Stimulated activated CD8-positive, alpha-beta memory T cell treated with anti-CD3 and anti-CD28 coated beads, Interleukin-12 subunit alpha, Interleukin-12 subunit beta, amount 100 ng/mL, for 4 hours (primary cell): ENCODE measurements at places on chromosomes 1 and 21.

- DNase-seq: no peak
Observed at GRCh38 chr1:19013826-19014548, 57.5 kb upstream of the IFFO2 start.

DNA sequence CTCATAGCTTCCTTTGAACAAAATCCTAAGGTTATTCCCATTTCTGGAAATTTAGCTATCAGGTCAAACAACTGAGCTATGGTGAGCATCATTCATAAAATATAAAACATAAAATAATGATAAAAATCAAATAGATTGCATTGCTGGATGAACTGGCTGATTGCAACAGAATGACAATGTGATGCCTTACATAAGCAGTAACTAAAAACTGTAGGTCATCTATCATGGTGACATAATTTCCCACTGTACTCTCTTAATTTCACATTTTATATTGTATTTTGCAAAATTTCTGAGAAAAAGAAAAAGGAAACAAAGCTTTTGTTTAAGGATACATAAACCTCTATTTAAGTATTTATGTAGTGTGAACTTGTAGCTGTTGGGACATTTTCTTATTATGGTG lies 4.6 kb downstream of the PTGER3 start:
- DNase-seq: no peak

GRCh38 chr1:22772014-22772413 lies 61.4 kb downstream of the EPHB2 start:
- no peak for DNase-seq

- no peak for DNase-seq
Observed at GRCh38 chr1:32898958-32899357, 2.2 kb downstream of the TMEM54 start.

DNA sequence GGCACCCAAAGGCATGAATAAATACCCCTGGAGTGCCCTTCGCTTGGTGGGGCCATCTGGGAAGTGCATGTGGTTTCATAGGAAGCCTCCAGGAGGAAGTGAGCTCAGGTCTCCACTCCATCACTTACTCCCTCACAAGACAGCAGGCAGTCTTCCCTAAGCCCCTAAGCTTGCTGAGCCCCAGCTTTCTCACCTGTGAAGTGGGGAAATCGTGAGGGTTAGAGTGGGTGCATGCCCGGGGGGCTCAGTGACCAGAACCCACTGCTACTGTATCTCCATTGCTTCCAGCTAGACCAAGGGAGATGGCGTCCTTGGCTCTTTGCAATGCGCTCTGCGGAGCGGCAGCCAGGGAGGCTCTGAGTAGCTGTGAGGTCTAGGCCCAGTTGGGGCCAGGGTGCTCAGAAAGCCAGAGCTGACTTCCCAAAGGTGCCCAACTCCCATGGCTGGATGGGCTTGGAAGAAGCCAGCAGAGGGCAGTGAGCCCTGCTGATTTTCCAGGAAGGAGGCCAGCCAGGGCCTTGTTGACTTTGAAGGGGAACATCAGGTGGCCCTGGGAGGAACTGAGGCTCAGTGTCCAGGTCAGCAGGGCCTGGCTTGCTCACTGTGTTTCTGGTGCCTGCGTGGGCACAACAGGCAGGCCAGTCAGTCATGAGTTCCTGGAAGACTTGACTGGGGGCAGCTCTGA lies 27.3 kb downstream of the CDCP2 start:
- DNase-seq: no peak

DNA sequence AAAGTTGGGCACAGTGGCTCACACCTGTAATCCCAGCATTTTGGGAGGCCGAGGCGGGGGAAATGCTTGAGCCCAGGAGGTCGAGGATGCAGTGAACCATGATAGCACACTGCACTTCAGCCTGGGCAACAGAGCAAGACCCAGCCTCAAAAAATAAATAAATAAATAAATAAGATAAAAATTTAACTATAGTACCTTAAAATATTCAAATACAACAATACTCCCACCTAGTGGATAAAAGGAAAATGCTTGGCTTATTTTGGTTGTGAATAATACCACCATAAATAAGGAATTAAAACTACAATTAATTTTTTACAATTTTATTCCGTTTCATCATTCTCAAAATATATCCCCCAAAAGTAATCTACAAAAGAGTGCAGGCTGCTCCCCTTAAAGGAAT lies 8.1 kb downstream of the PSMG1 start:
- DNase-seq: no peak

- DNase-seq: no peak
Observed at GRCh38 chr1:224502459-224503160, 68.0 kb upstream of the WDR26 start.

- no peak for DNase-seq
Observed at GRCh38 chr1:245401881-245402587, 247.2 kb downstream of the KIF26B start.

- DNase-seq: no peak
Observed at GRCh38 chr1:87530042-87530807, 201.5 kb downstream of the LMO4 start.

GRCh38 chr1:45585110-45585426 lies 1.2 kb downstream of the NASP start:
- no peak for DNase-seq

DNA sequence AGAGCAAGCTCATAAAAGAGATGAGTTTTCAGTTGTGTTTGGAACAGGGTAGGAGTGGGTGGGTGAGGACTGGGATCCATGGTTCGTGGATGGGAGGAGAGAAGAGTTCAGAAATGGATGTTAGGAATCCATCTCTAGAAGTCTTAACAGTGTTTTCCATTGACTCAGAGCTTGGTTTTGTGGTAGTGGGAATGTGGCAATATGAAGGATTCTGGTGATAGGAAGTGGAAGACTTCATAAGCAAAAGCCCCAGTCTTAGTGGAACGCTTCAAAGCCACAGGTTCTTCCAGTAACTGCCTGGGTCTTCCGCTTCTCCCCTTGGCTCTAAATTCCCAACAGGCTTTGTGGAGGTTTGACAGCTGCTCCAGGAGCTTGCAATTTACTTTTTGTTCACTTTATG lies 167.9 kb downstream of the KCNJ6 start:
- DNase-seq: no peak

- no peak for DNase-seq
Observed at GRCh38 chr21:33712022-33712803, 69.9 kb downstream of the ITSN1 start.
